Regular cardiac myocyte (primary cell): ENCODE measurements at places on chromosomes 5 and 9. TPM values are rescaled to one million over a fixed set of nuclear protein-coding genes. Genes with fewer than 3 reads are reported as not detected.

The SLC22A4 gene
- total RNA-seq: 1.2 and 2.3 TPM in 2 replicates

The PTGS1 gene
- total RNA-seq: 47.2 and 71.3 TPM in 2 replicates

The PCA3 gene
- total RNA-seq: under 0.01 TPM in 1 of 2 replicates, not detected in the other

The PCDHA2 gene
- under 0.01 TPM in 2 replicates for total RNA-seq

The SHISAL2B gene
- not detected in 2 replicates for total RNA-seq

The HMMR gene
- 11.8 and 79.9 TPM in 2 replicates for total RNA-seq

The FAM120AOS gene
- total RNA-seq: 35.5 and 41.4 TPM in 2 replicates

The FLT4 gene
- total RNA-seq: 0.56 and 0.58 TPM in 2 replicates

The NR2F1 gene
- 13.8 and 33.2 TPM in 2 replicates for total RNA-seq

The ARL14EPL gene
- total RNA-seq: 0.19 TPM in 1 of 2 replicates, not detected in the other

The PALM2AKAP2 gene
- 37.2 and 42.3 TPM in 2 replicates for total RNA-seq

The SLC36A2 gene
- total RNA-seq: not detected in 2 replicates

The NEUROG1 gene
- not detected in 2 replicates for total RNA-seq

The IFNE gene
- total RNA-seq: 4.4 and 9.6 TPM in 2 replicates

The CXCL14 gene
- under 0.01 and 0.56 TPM in 2 replicates for total RNA-seq

The CER1 gene
- not detected in 2 replicates for total RNA-seq

The RNF224 gene
- not detected in 2 replicates for total RNA-seq

The IFNA14 gene
- total RNA-seq: not detected in 2 replicates

The DBH gene
- not detected in 2 replicates for total RNA-seq

The LHX2 gene
- under 0.01 and 0.19 TPM in 2 replicates for total RNA-seq

The DOK3 gene
- total RNA-seq: 3.3 and 6.8 TPM in 2 replicates

The SPINK4 gene
- total RNA-seq: not detected in 2 replicates

The TXNDC8 gene
- not detected in 2 replicates for total RNA-seq

The CDC25C gene
- 1.1 and 9.0 TPM in 2 replicates for total RNA-seq

The ADAMTSL2 gene
- 1.2 and 2.8 TPM in 2 replicates for total RNA-seq

The TCF7 gene
- under 0.01 and 0.38 TPM in 2 replicates for total RNA-seq

The TLX3 gene
- total RNA-seq: not detected in 2 replicates

The NUTM2G gene
- total RNA-seq: not detected in 2 replicates

The FIBCD1 gene
- total RNA-seq: 3.3 and 3.4 TPM in 2 replicates
